Left lung (tissue), 14 donors: ENCODE measurements at places on chromosomes 1 and 21. TPM values are rescaled to one million over a fixed set of nuclear protein-coding genes. Genes with fewer than 3 reads are reported as not detected.
A peak's percentile ranks its signal among the peaks of the same experiment; 100 is the strongest.

- H3K27me3 ChIP-seq, result no peaks in the 10 kb centered on the region
- no peak for DNase-seq
- no peak overlapping the region for H3K27ac ChIP-seq
- H3K36me3 ChIP-seq, result no peaks in the 10 kb centered on the region
- no peaks in the 10 kb centered on the region for H3K4me1 ChIP-seq
These were observed 146.4 kb upstream of the BEND5 start for GRCh38 chr1:48923116-48923515.

DNA sequence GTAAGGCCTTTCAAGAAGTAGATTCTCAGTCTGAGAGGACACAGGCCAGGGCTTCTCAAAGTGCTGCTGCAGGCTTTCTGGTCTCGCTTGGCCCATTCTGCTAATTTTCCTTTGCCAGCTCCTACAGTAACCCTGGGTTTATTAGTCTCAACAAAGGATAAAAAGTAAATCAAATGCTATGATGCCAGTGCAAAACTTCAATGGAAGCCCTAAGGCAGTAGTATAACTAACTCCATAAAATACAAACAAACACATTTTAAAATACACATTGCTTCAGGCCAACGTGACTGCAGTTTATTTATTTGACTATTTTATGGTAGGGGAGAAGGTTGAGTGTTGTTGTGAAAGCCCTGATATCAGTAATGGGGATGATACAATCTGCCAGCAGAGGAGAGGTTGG lies 89.6 kb downstream of the NRDC start:
- H3K27ac ChIP-seq, result no peak overlapping the region
- H3K27me3 ChIP-seq, result no peaks in the 10 kb centered on the region
- H3K36me3 ChIP-seq, result no peaks in the 10 kb centered on the region
- no peaks in the 10 kb centered on the region for H3K4me1 ChIP-seq
- DNase-seq, result no peak
- H3K4me3 ChIP-seq, result no peak overlapping the region

GRCh38 chr1:114512595-114513280 lies 1.7 kb upstream of the TRIM33 start:
- no peak for DNase-seq
- H3K27ac ChIP-seq, result no peak overlapping the region
- no peaks in the 10 kb centered on the region for H3K36me3 ChIP-seq

- H3K27me3 ChIP-seq, result no peaks in the 10 kb centered on the region
- peaks cover 3% of the 10 kb centered on the region for H3K4me1 ChIP-seq
- DNase-seq, result no peak
- no peaks in the 10 kb centered on the region for H3K36me3 ChIP-seq
These were observed 61.8 kb upstream of the LAMC2 start for GRCh38 chr1:183124259-183124658.

DNA sequence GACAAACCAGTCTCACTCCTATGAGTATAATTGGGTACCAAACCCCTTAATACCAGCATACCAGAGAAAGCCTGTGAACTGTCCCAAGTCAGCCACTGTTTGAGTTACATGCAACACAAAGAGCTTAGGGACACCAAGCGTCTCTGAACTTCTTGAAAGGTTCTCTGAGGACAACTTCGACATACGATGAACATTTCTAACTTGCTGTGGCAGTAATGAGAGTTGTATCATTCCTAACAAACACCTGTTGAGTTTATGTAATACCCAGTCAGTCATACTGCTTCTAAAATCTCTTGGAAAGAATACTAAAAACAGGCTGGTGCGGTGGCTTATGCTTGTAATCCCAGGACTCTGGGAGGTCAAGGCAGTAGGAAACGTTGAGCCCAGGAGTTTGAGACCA lies 18.4 kb downstream of the CCT8 start:
- H3K27ac ChIP-seq, result no peak overlapping the region
- no peak for DNase-seq
- no peaks in the 10 kb centered on the region for H3K4me1 ChIP-seq

- H3K4me1 ChIP-seq, result no peaks in the 10 kb centered on the region
- no peak overlapping the region for H3K4me3 ChIP-seq
- H3K36me3 ChIP-seq, result no peaks in the 10 kb centered on the region
- peak overlapping the region; percentile 58 for H3K27ac ChIP-seq
- H3K27me3 ChIP-seq, result no peaks in the 10 kb centered on the region
These were observed 161.7 kb downstream of the PLPP3 start for GRCh38 chr1:56417646-56418045.

DNA sequence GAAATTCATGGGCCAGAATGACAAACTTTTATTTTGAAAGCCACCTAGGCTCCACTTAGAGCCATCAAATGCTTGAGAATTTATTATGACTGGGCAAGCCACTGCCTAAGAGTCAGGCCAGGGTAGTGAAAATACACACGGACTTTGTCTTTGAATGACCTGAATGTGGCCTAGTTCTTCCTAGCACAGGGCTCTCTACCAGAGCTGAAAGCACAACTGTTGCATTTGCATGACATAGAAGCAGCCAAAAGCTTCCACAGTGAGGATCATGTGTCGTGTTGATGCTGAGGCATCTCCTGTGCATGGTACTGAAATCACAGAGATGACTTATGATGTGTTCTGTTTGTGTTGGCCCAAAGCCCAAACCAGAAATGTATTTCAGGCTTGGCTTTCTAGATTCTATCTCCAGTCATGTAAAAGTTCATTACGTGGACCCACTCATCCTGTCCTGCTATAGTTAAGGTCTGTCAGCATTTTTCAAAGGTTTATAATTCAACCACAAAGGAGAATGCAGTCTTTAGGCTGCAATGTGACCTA lies 164.0 kb upstream of the UBE2U start:
- H3K36me3 ChIP-seq, result no peaks in the 10 kb centered on the region
- H3K4me3 ChIP-seq, result no peak overlapping the region
- H3K27me3 ChIP-seq, result no peaks in the 10 kb centered on the region
- H3K4me1 ChIP-seq, result no peaks in the 10 kb centered on the region

- peaks cover 3% of the 10 kb centered on the region for H3K36me3 ChIP-seq
- no peak overlapping the region for H3K4me3 ChIP-seq
- H3K27me3 ChIP-seq, result no peaks in the 10 kb centered on the region
- H3K27ac ChIP-seq, result no peak overlapping the region
These were observed 106.7 kb downstream of the CAMTA1 start for GRCh38 chr1:6891781-6892579.

GRCh38 chr21:19853709-19854575 lies 1144.3 kb upstream of the NCAM2 start:
- peak; percentile 33 for DNase-seq
- no peaks in the 10 kb centered on the region for H3K36me3 ChIP-seq
- H3K27ac ChIP-seq, result no peak overlapping the region

DNA sequence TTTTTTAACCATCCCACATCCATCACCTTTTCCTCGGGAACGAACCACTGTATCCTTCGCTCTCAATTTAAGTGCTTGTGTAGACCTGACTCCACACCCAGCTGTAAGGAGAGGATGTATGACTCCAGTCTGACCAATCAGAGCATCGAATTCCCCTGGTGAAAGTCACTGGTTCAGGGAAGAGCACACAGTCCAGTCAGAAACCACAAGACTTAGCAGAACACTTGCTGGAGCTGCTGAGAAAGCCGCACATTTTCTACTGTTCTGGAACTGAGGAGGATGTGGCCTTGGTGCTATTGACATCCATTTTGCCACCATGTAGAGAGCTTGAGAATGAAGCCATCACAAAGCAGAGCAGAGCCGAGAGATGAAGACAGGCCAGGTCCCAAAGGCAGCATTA lies 59.9 kb upstream of the CNN3 start:
- H3K4me1 ChIP-seq, result no peaks in the 10 kb centered on the region
- H3K36me3 ChIP-seq, result no peaks in the 10 kb centered on the region
- H3K27me3 ChIP-seq, result no peaks in the 10 kb centered on the region
- no peak overlapping the region for H3K27ac ChIP-seq
- no peak overlapping the region for H3K4me3 ChIP-seq

GRCh38 chr1:234330843-234331215 lies 42.4 kb upstream of the COA6 start:
- no peak overlapping the region for H3K4me3 ChIP-seq
- H3K27ac ChIP-seq, result peak overlapping the region; percentile 28
- DNase-seq, result no peak
- H3K4me1 ChIP-seq, result peaks cover 2% of the 10 kb centered on the region
- no peaks in the 10 kb centered on the region for H3K36me3 ChIP-seq
- no peaks in the 10 kb centered on the region for H3K27me3 ChIP-seq

DNA sequence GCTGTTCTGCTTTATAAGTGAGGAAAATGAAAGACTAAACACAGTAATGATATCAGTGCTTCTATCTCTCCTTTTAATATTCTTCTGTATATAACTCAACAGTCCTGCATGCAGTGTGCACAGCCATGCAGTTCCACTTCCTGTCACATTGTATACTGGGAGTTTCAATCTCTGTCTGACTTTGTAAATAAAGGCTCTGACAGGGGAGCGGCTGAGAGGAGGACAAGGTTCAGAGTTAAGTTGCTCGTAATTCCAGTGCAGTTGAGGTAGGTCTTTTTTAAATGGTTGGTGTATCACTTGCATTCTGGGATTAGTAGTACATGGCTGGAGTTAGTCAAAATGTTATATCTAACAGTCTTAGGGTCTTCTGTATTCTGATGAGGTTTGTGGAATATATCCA lies 264.5 kb downstream of the OLFM3 start:
- no peak overlapping the region for H3K27ac ChIP-seq
- no peak for DNase-seq
- no peaks in the 10 kb centered on the region for H3K4me1 ChIP-seq

- no peak overlapping the region for H3K27ac ChIP-seq
- H3K4me1 ChIP-seq, result no peaks in the 10 kb centered on the region
- H3K27me3 ChIP-seq, result no peaks in the 10 kb centered on the region
- no peak overlapping the region for H3K4me3 ChIP-seq
- DNase-seq, result no peak
These were observed 191.4 kb downstream of the MIS18A start for GRCh38 chr21:32087447-32087846.

DNA sequence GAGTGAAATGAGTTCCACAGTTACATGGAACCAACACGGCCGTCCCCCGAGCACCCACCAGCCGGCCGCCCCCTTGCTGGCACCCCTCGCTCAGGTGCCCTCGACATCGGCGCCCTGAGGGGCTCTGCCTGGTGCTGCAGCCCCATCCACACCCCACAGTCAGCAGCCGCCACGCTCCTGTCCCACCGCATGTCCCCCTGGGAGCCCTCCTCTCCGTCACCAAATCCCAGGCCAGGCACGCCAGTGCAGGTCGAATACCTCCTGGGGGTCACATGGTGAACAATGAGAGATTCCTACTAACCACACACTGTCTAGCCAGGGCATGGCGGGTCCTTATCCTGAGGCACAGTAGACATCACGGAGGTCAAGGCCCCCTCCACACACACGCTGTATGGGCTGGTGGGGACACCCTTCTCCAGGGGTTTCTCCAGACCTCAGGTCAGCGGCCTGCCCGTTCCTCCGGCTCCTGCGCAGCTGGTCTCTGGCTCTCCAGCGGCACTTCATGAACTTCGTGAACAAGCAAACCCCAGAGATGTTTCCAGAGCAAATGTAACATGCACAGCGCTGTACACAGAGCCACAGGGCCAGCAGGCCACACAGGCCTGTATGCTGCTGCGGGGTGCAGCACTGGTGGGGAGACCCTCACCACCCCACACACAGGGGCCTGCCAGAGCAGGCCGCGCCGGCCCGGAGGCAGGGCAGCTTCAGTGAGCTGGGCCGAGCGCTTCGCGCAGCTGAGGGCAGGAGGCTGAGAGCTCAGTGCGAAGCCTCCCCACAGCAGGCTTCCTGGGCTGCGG lies 21.8 kb downstream of the POFUT2 start:
- H3K4me3 ChIP-seq, result no peak overlapping the region
- H3K27ac ChIP-seq, result no peak overlapping the region
- H3K27me3 ChIP-seq, result no peaks in the 10 kb centered on the region
- H3K36me3 ChIP-seq, result peaks cover 71% of the 10 kb centered on the region

DNA sequence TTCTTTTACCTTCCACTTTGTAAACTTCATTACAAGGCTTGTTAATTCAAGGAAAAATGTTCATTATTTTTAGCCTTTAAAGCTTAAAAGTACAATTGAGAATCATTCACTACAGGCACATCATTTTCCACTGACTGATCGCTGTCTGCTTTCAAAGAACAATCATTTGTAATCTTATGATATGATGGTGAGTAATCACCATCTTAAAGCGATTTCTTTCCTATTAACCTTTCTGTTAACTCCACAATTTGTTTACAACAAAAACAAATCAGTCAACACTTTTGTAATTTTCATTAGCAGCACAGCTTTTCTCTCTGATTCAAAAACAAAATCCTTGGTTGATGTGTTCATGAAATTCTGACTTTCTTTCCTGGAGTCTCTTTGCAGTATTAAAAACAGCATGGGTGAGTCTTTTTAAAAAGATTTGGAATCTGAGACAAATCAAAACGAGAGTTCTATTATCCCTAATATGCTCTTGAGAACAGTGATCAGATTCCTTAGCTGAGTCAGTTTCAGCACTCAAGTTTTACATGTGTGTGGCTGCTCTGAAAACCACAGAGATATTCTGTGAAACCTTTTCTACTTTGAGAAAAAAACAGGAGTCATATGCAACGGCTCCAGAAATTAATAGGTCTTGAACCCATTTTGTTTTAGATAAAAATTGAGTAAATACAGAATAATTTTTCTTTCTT lies 145.8 kb upstream of the TMPRSS15 start:
- no peak for DNase-seq
- no peak overlapping the region for H3K4me3 ChIP-seq
- H3K27me3 ChIP-seq, result no peaks in the 10 kb centered on the region
- H3K27ac ChIP-seq, result no peak overlapping the region
- H3K4me1 ChIP-seq, result no peaks in the 10 kb centered on the region

DNA sequence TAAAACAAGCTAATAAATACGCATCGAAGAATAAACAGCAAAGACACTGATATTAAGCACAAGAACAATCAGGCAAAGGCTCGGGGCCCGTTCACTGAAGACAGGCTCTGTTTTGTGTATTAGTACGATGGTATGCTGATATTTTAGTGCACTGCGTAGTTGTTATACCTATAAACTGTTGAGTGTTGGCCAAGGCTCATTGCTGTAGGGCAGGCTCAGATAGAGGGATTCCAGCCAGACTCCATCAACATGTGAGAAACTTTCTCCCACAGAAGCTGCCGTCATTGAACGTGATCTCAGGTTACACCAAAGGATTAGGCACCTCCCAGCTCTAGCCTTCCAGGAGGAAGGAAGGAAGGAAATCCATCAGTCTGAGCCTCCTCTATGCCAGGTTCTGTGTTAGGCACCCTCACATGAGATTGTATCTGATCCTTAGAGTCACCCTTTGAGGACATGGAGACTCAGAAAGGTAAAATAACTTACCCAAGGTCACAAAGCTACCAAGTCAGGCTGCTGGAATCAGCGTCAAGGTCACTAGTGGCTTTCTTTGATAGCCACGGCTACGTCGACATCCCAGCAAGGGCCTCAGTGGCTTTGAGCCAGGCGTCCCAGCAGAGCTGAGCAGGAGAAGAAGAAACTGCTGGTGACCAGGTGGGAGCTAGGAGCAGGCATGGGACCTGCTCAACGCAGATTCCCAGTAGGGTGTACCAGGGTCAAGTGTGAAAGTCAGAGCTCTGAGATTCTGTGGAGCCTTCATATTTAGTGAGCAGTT lies 14.8 kb downstream of the BCAR3 start:
- H3K27me3 ChIP-seq, result no peaks in the 10 kb centered on the region
- peaks cover 58% of the 10 kb centered on the region for H3K4me1 ChIP-seq
- H3K36me3 ChIP-seq, result no peaks in the 10 kb centered on the region
- H3K4me3 ChIP-seq, result no peak overlapping the region

GRCh38 chr21:43800566-43800965 lies 11.2 kb downstream of the RRP1 start:
- no peak overlapping the region for H3K4me3 ChIP-seq
- DNase-seq, result peak; percentile 71
- H3K27ac ChIP-seq, result no peak overlapping the region
- H3K27me3 ChIP-seq, result no peaks in the 10 kb centered on the region
- H3K36me3 ChIP-seq, result no peaks in the 10 kb centered on the region

KCNK1 gene
- 16.3 TPM for total RNA-seq

CFAP57 gene
- total RNA-seq, result 0.73 TPM

ERICH3 gene
- 0.06 TPM for total RNA-seq

AVPR1B gene
- total RNA-seq, result not detected

SYF2 gene
- 29.1 TPM for total RNA-seq

LHX8 gene
- not detected for total RNA-seq

GPR3 gene
- total RNA-seq, result 0.29 TPM

HSPB7 gene
- total RNA-seq, result 4.2 TPM

TCHHL1 gene
- not detected for total RNA-seq
